ENCODE measurements at places on chromosomes 7 and 10.

- DNase-seq: no peak
These were observed 107.5 kb downstream of the TNS3 start for GRCh38 chr7:47474211-47474936.

GRCh38 chr10:86687750-86688149 is 19.4 kb downstream of the LDB3 start:
- DNase-seq: no peak

DNA sequence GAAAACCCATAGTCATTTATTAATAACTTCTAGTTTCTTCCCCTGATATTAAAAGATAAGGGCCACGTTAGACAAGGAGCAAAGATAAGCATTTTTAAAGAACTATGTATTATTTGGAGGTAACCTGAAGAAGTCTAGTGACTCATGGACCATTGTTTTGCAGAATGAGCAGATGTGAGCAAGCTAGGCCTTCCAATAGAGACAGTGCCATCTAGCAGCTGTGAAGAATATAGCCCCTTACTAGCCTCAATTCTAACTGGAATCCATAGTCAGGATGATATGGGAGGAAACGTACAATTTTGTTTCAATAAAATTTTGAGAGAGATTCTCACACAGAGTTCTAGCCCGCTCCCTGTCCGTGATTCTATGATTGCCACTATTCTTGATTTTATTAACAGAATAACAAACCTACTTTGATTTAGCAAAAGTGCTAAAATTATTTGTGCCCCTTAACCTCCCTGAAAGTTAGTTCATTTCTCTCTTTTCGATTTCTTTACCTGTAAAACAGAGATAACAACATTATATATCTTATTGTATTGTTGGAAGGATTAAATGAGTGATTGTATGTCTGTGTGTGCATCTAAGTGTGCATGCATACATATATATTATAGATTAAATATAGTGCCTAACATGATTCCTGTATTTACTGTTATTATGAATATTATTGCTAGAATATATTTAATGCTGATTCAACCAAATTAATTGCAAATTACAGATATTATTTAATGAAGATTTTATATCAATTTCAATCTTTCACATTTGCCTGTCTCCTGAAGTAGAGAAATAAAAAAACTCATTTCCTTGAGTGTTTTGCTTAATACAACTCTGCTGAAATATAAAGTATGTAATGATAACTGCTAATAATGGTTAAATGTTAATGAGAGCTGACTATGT is 22.7 kb downstream of the FAM237B start:
- DNase-seq: no peak

DNA sequence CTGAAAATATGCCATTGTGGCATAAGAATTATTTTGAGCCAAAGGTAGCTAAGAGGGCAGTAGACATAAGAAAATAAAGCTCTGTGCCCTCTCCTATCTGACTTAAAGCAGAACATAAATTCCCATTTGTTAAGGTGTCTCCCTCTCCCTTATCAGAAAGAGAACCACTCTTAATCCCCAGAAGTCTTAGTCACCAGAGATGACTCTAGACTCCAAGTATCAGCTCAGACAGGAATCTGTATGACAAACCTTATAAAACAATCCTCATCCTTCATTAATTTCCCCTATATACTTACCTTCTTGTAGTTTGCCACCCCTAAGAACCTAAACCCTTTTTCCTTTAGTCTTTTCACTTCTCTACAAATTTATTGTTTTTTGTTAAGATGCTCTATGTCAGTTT is 21.8 kb upstream of the PIP4K2A start:
- no peak for DNase-seq

DNA sequence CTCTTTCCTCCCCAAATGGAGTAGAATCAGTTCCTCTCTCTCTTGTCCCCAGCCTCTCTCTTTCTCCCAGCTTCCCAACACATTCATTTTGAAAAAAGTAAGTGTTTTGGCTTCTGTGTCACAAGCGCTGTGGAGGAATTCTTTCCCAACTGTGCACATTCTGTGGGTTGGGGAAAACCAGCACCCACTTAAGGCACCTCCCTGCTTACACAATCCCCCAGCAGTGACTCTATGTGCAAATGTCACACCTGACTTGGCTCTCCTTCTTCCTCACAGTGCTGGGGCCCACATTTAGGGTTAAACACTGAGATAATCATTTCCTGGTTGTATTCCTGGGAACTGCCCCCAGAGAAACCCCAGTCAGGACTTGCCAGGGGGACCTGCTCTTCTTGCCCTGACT is 358.1 kb upstream of the ZNF32 start:
- DNase-seq: no peak

GRCh38 chr10:103757531-103758293 is 97.7 kb downstream of the SH3PXD2A start:
- no peak for DNase-seq

GRCh38 chr7:24968165-24968564 is 11.8 kb downstream of the OSBPL3 start:
- DNase-seq: no peak

DNA sequence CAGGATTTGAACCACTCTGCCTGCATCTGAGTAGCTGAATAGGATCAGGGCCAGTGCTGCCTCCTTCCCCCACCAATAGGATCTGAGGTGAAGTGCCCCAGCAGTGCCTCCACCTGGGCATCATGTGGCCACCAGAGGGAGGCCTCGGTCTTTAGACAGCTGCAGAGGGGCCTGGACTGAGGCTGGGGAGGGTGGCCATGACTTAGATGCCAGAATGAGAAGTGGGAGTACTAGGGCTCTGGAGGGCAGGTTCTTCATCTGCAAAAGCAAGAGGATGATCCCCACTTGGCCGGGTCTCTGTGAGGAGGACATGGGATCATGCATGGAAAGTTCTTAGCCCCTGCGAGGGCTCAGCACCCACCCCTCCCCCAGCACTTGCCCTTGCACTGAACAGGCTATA is 56.9 kb downstream of the NEUROG3 start:
- DNase-seq: no peak

DNA sequence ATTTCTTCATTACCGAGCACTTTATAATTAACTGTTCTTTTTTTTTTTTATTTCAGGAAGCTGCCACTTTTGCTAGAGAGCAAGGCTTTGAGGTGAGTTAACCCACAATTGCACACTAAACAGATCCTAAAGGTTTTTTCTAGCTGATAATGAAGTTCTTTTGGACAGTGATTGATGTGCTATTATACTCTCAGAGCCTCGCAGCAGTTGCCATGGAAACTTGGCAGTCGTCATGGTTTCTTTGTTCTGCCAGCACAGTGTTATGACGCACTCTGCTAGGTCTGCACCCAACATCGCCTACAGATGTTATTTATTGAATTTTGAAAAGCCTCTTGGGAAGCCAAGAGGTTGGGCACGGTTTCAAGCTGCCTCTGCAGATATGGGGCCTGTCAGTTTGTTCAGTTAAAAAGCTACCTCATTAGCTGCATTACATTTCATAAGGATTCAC is 237.2 kb upstream of the KAT6B start:
- DNase-seq: peak; percentile 67
